ENCODE measurements at places on chromosomes 16 and 17.

- DNase-seq: no peak
These were observed 48.3 kb upstream of the LGALS9 start for GRCh38 chr17:27582696-27583095.

DNA sequence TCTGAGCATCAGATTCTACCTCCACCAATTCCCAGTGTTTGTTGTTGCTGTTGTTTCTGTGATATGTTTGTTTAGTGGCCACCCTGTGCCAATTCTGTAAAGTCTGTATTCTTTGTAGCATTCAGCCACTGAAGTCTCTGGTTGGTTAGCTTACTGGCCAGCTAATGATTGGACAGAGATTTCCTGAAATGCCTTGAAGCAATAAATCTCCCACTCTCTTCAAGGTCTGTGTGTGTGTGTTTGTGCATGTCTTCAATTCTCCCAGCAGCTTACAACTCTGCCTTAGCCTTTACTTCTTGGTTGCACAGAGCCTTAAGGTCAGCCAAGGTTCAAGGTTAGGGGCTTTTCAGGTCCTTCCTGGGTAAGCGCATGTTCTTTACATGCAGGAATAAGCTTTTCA lies 38.2 kb downstream of the PRPSAP2 start:
- no peak for DNase-seq

- no peak for DNase-seq
These were observed 1.8 kb downstream of the JPT1 start for GRCh38 chr17:75152523-75152921.

DNA sequence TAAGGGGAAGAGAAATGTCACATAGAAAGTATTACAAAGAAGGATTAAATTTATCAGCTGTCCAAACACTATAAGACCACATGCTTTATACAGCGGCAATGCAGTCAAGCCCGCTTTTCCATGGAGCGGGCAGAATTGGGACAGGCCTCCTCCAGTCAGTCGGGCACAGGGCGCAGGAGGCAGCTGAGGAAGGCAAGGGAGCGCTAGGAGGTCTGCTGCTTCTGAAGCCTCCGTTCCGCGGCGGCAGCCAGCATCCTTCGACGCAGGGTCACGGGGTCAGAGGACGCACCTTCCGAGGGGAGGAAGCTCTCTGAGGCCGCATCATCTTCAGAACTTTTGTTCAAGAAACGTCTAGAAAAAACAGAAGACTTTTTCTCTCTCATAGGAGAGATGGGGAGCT lies 62.6 kb downstream of the AMFR start:
- no peak for DNase-seq

- DNase-seq: no peak
These were observed 383.0 kb downstream of the CPPED1 start for GRCh38 chr16:12420661-12421209.

GRCh38 chr17:64459284-64459747 lies 10.4 kb downstream of the MILR1 start:
- DNase-seq: no peak
